ENCODE measurements at places on chromosomes 1 and 21.

- no peak for DNase-seq
Observed at GRCh38 chr1:52216907-52217458, 75.1 kb downstream of the ZFYVE9 start.

DNA sequence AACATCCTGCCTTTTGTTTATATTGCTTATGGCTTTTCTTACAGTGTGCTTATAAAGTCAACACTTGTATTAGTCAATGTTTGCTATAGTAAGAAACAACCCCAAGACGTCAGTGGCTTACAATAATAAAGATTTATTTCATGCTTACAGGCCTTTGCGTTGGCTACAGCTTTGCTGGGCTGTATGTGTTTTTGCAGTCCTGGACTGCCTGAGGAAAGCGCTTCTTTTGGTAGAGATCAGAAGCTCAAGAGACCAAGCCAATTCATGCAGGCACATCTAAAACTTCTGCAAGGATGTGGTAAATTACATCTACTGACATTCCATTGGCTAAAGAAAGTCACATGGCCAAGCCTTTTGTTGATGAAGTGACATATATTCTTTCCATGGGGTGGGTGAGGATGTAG lies 17.5 kb upstream of the PRKAA2 start:
- DNase-seq, result no peak

GRCh38 chr1:115295904-115296696 lies 41.9 kb downstream of the NGF start:
- DNase-seq, result no peak

GRCh38 chr1:44820328-44821239 lies 12.3 kb downstream of the BTBD19 start:
- DNase-seq, result no peak

All from suppressor macrophage treated with lipopolysaccharide for 4 hours (primary cell).